Lung microvascular endothelial cell (primary cell): ENCODE measurements at places on chromosomes 1 and 21.

DNA sequence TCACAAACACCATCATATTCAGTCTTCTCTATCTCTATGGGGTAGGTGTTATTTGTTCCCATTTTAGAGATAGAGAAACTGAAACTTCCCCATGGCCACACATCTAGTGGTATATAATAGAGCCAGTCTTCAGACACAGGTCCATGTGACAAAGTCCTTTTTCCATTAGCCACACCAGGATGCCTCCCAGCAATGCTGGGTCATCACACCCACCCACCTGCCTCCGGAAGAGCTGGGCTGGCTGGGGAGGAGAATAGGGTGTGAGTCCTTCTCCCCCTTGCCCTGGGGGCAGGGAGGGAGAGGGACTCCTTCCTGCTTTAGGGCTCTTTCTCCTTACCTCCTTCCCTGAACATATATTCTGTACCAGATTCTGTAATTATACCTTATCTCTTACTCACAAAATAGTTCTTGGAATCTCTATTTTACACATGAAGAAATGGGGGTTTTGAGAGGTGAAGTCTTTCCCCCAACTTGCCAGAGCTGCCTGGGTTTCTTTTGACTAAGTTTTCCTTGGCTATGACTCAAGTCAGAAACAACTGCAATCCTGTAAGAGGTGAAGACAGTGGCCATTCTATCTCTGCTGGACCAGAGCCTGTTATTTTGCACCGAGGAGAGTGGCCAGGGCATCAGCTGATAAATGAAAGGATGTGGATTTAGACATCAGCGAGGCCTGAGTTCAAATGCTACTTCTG is 30.0 kb downstream of the SOX13 start:
- DNase-seq: peak; percentile 58

DNA sequence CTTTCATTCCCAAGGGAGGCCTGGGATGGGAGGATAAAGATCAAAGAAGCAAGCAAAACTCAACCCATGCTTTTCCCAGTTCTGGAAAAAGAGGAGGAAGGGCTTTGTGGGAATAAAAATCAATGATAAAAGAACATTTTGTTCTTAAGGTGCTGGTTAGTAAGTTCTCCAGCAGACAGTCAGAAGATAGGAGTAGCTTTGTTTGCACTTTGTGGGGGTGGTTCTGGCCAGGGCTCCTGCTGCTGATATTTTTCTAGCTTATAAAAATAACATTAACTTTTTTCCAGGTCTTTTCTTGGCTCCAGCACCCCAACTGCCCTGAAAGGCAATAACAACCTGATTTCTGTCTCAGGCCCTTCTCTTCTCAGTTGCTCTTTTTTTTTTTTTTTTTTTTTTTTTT is 220.0 kb downstream of the FGGY start:
- no peak for DNase-seq

DNA sequence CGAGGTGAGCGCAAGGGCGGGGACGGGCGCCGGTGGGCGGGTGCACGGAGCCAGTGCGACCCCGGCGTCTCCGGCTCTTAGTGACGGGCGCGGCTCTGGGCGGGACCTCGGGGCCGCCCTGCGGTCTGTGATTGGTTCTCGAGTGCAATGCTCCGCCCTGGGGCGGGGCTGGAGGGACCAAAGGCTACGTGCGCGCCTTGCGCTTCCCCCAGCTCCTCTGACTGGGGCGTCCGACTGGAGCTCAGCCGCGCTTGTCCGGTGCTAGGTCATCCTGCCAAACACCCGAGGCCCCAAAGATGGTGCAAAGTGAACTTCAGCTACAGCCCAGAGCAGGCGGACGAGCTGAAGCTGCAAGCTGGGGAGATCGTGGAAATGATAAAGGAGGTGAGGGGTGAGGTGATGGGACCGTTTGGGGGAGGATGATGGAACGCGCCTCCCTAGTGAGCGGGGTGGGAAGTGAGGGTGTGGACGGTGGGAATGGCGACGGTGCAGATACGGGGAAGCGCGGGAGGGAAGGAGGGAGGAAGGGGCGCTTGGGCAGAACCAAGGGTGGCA is 811 bp downstream of the SH3D21 start:
- DNase-seq: peak; percentile 92

- no peak for DNase-seq
Observed at GRCh38 chr1:55696891-55697290, 481.7 kb upstream of the USP24 start.

DNA sequence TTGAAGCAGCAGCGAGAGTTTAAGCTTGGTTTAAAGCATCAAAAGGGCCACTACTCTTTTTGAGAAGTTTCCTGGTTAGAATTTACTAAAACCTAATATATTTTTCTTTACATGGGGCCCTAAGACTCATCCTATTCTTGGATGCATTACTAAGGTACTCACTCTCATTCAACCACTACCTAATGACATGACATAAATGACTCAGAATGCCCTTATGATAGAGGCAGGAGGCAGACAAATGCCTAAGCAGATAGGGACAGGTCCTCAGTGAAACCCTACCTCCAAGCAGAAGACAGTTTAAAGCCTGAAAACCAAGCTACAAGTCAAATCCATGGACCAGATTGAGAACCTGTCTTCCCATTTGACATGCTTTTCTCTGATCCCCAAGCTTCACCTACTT is 34.3 kb upstream of the SLC35A3 start:
- no peak for DNase-seq

- peak; percentile 44 for DNase-seq
Observed at GRCh38 chr1:220001095-220001501, 45.2 kb downstream of the EPRS1 start.
